ENCODE measurements at places on chromosomes 12 and 14.

DNA sequence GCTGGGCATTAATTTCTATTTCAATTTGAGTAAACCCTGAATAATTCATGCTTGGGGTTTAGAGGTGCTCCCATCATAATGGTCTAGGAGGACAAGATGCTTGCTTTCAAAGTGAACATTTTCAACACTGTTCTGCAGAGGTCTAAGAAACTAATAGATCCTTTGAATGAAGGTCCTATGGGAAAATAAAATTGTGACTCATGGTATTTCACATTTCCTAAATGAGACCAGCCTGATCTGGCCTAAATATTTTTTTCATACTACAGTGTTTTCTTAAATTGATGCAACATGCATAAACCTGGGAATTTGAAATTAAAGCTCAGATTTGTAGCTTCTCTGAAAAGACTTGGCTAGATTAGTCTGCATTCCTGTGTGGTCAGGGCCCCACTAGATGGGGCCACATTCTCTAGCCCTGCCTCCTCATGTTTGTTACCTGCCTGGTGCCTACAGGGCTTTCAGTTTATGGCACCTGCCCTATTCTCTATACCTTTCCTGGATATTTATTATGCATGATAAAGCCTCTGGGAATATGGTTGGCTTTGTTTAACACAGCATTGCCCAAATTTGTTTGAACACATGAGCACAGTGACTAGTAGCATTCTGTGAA lies 112.7 kb downstream of the METTL25 start:
- no peak for DNase-seq

- no peak for DNase-seq
These were observed 11.4 kb downstream of the AGAP2 start for GRCh38 chr12:57726884-57727757.

DNA sequence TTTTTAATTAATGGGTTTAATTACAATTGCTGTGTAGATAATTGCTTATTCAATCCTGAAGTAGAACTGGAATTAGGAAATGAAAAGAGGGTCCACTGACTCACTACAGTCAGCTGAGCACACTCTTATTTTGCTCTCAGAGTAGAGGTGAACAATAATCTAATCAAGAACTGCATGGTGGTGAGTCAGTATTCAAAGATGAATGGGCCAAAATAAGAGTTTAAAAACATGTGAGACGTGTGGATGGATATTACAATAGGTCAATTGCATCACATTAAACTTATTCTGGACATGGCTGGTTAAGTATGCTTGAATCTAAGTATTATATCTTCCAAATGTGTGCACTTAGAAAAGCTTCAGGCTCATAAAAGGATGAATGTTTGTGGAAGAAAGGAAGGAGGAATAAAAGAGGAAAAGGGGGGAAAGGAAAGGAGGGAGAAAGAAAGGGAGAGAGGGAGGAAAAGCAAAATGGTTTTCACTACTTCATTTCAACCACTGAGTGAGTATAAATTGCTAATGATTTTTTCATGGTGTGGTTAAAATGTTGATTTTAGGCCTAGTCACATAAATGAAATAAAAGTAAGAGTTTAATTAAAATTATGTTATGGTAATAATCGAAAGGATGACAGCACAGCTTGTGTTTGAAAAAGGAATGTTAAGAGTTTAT lies 27.0 kb upstream of the EEA1 start:
- DNase-seq: no peak

GRCh38 chr12:97681612-97682504 lies 219.3 kb downstream of the RMST start:
- DNase-seq: no peak

- DNase-seq: no peak
These were observed 45.5 kb downstream of the B4GALNT3 start for GRCh38 chr12:505221-505620.

- DNase-seq: peak; percentile 67
These were observed 17.4 kb downstream of the SDSL start for GRCh38 chr12:113439606-113440030.

DNA sequence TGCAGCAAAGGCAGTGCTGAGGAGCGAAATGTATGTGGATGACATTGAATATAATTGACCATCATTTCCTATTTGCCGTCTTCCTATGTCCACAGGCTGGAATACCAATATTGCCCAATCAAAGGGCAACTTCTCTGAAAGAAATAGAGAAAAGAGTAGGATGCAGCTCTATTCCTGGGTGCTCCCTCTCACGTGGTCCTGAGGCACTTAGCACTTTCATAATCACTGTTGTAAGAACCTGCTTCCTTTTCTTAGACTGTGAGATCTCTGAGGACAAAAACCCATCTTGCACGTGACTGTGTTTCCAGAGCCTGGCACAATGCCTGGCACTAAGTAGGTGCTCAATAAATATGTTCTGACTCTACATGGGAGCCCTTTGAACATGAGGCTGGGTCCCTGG lies 122.7 kb upstream of the CPM start:
- no peak for DNase-seq
